Spinal cord (tissue), 10 donors: ENCODE measurements at places on chromosomes 12 and 14.

DNA sequence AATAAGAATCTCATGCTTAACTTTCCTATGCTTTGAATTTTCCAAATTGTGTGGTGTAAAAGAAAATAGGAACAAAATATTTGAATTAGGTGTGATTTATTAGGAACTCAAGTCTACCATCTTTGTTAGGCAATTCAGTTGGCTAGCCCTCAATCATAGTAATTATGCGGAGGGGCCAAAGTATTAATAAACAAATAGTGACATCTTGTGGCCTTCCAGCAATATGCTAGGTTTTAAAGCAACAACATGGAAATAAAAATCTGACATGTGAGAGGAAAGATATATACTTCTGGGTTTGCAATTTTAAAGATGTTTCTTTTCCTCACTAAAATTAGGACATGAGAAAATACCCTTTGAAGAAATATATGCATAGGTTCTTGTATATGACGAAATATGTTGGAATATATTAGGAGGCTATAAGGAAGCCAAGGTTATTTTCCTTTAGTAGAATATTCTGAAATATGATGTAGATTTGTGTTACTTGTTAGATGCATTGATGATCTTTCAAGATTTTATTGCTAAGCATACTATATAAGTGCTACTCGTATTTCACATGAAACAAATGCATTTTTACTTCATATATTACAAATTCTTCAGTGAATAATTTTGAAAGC is 200.4 kb downstream of the PTPRO start:
- peak; percentile 28 for DNase-seq

- DNase-seq: no peak
These were observed 1.1 kb downstream of the CCDC184 start for GRCh38 chr12:48184549-48184922.

DNA sequence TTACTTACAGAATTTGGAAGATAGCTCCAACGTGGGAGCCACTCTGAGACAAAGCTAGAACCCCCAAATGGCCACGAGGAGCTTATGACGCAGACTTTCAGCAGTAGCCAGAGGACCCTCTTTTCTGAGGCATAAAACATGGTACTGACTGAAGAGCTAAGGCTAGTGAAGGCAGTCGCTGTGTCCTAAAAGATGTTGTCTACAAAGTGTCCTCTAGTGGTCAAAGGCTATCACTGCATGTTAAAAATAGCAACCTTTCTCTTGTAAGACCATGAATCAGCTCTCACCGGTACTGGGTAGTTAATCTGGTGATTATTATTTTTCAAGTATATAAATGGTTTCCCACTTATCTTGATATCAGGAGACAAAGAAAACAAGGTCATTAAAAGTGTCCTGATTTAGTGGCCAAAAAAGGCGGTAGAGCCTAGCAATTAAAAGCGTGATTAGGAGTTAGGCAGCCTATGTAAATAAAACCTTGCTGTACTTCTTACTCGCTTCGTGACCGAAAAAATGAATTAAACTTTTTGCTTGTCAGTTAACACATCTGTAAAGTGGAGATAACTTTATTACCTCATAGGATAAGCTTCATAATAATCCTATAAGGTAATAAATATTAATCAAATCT is 47.0 kb upstream of the LGR5 start:
- DNase-seq: peak; percentile 11

DNA sequence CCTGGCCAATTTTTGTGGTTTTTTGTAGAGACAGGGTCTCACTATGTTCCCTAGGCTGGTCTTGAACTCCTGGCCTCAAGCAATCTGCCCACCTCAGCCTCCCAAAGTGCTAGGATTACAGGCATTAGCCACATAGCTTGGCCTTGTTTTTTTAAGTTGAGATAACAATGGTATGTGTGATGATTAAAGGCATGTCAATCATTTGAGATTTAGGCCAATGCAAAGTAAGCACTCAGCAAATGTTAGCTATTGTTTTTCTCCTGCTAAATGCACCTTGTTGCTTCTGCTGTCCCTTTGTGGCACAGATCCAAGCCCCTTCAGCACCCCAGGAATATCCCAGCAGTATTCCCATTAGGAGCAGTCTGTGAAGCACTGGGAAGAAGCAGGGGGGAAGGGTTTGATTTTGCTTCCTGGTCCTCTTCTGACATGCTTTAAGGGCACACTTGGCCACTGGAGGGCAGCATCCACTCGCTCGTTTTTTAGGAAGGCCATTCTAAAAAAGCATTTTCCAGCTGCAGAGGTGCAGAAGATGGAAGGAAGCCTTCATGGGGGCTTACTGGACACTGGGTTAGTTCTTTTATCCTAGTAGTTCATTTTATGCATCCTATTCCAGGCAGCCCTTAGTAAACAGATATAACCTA is 70.2 kb upstream of the ZFP36L1 start:
- DNase-seq: peak; percentile 92

DNA sequence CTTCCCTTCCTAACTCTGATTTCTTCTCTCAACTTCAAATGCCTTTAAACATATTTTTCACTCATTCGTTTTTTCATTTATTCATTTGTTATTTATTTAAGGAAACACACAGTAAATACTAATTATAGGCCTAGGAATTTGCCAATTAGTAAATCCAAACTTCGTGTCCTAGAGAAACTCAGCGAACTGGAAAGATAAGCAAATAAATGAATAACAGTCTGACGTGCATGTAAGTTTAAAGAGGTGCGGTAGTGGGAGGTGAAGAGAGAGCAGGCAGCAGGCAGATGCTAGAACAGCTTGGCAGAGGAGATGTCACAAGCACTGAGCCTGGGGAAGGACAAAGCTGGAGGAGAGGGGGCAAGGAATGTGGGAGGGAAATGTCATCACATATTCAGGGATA is 228.2 kb downstream of the DPY19L2 start:
- no peak for DNase-seq

DNA sequence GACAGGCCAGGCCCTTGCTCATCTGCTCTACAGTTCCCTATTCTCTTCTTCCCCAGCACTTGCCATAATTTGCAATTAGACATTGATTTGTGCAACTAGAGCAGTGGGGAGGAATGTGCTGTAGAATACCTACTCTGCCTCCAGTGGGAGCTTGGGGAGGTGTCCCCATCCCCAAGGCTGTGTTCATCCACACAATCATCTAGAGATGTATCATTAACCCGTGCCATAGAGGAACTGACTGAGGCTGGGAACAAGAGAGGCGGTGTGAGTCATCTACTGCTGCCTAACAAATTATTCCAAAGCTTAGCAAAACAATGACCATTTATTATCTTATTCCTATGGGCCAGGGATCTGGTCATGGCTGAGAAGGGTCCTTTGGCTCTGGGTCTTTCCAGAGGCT is 5.1 kb upstream of the OTUB2 start:
- DNase-seq: no peak

DNA sequence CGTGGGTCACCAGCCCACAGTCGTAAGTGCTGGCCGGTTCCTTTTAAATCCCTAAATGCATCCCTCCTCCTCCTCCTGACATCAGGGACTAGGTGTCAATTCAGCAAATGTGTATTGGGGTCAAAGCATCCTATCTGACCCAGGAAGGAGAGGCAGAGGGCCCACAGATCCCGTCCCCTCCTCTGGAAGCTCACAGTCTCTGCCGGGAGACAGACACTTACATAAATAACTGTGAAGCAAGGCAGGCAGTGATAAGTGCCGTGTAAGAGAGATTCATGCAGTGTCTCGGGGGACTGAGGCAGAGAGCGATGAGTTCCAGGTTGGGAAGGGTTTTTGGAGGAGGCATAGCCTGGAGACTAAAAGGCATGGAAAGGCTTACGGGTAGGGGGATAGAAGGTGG is 44.1 kb downstream of the HRK start:
- no peak for DNase-seq

- DNase-seq: no peak
These were observed 351.7 kb downstream of the TMEM121 start for GRCh38 chr14:105878125-105878524.

GRCh38 chr12:88435334-88436076 is 144.8 kb downstream of the KITLG start:
- no peak for DNase-seq

GRCh38 chr12:4242595-4242994 is 31.0 kb upstream of the CCND2 start:
- no peak for DNase-seq
